Glutamatergic neuron (in vitro differentiated cells): ENCODE measurements at places on chromosomes 3 and 15.

DNA sequence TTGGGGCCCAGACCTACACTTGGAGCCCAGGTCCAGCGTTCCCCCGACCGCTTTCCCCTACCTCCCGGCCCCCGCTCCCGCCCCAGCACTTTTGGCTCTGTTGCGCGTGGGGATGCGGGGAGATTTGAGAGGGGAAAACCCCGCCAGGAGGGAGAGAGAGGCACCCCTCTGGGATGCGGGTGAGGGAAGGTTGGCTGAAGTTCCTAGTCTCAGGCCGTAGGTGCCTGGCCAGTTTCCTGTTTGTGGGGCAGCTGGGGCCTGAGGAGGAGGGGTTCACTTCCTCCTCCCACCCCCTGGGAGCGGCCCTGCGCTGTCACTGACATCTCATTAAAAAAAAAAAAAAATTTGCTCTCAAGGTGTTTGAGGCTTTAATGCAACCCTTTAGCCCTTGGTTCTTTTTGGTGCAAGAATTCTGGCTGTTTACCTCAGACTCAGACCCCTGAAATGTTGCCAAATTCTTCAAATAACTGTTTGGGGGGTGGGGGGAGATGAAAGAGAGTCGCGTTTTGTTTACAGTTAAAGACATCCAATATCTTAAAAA, 2.6 kb downstream of the FAM43A start:
- peak; percentile 62 for DNase-seq

GRCh38 chr3:112115806-112116383, 17.2 kb downstream of the GCSAM start:
- DNase-seq: no peak

DNA sequence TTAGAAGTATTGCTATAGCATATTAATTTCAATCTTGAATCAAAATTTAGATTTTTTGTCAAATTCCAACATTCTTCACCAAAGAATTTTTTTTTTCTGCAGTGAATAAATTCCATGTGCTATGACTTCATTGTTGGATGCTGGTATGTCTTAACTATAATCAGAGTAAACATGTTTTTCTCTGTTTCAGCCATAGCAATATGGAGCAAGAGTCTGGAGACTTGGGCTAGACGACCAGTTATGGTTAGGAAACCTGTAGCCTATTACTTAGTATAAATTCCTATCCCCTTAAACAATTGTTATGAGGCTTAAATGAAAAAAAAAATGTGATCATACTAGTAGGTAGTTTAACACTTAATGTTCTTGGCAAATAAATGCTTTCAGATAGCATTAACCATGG, 431.9 kb upstream of the FRG2C start:
- no peak for DNase-seq

DNA sequence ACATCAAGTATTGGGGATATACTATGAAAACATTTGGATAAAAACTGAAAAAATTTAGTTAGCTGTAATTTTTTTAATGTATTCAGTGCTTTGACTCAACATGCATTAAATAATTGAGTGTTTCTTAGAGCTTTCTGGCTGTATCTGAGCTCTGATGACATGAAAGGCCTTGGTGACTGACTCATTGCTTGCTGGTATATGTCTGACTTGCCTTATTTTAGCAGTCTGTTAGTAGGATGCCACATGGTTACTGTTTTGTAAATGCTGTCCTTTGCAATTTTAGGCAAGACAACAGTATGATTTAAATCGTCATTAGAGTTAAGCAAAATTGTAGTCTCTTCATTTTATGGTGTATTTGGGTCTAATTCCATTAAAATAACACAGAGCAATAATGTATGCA, 199.2 kb downstream of the GHSR start:
- no peak for DNase-seq

DNA sequence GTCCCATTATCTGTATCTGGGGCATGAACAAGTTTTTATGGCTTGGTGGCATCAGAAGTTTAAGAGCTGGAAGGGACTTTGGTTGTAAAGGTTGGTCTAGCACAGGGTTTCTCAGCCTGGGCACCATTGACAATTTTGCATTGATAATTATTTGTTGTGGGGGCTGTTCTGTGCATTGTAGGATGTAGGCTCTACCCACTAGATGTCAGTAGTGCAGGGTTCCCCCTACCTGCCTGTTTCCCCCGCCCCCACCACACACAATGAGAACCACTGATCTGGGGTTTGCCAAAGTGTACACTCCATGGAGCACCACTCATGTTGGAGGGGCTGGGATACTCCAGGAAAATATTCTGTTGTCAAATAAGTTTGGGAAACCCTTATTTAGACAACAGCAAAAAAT, 42.7 kb downstream of the PLCL2 start:
- no peak for DNase-seq

- no peak for DNase-seq
Measured at GRCh38 chr3:123841476-123842238, 42.5 kb downstream of the MYLK start.
